ENCODE measurements at places on chromosomes 7 and 10.

GRCh38 chr10:130440971-130441370 lies 304.8 kb downstream of the GLRX3 start:
- no peak for DNase-seq

GRCh38 chr7:35818513-35818912 lies 17.7 kb downstream of the SEPTIN7 start:
- DNase-seq: peak; percentile 22

GRCh38 chr10:119849031-119849789 lies 23.4 kb downstream of the MCMBP start:
- no peak for DNase-seq

DNA sequence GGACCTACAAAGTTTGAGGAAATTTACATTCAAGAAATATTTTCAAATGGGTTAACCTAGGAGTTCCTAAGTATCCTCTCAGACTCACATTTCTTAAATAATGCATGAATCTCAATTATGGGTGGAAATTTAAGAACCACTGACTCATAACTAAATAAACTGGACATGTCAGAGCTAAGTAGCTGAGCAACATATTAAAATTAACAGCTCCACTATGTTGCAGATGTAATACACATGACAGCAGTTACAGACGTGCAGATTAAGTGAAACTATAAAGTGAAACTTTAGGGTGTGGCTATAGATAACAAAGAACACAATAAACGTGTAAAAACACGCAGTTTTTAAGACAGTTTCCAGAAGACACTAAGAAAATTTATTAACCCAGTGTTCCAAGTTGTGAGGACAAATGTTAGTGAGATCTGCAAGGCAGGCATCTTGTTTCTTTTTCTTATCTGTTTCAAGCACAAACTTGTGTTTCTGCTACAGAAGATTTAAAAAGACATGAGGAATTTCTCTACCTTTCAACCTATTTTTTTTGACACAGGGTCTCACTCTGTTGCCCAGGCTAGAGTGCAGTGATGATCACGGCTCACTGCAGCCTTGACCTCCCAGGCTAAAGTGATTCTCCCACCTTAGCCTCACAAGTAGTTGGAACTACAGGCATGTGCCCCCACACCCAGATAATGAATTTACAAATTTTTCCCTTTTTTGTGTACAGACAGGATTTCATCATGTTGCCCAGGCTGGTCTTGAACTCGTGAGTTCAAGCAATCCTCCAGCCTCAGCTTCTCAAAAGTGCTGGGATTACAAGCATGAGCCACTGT lies 25.3 kb downstream of the DNMBP start:
- DNase-seq: no peak

DNA sequence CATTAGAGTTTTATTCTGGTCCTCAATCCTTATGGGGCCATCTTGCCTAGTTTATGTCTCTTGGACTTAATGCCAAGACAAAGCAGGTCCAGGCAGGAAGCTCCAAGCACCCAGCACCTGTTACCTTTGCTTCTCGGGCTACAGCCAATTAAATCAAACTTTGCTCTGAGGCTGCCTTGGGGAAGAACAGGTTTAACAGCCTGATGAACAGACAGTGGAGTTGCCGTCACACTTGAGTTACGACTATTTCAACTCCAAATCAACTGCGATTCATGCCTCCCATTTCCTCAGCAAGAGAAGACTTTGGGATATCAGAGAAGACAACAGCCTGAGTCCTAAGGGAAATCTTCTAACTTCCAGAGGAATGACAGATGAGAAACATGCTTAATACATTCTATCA lies 62.2 kb downstream of the XPNPEP1 start:
- DNase-seq: no peak

DNA sequence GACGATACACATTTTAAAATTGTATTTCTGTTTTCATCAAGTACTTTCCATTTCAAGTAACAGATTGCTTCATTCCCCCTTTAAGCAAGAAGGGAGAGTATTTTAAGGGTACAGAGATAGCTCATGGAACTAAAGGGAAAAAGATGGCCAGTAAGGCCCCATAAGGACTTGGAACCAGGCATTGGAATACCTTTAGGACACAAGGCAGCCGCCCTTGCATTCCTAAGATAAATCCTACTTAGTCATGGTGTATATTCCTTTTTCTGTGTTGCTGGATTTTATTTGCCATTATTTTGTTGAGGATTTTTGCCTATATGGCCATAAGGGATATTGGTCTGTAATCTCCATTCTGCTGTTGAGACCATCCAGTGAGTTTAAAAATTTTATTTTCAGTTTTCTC lies 49.2 kb downstream of the BTRC start:
- DNase-seq: no peak

GRCh38 chr7:54483523-54483922 lies 58.7 kb upstream of the VSTM2A start:
- DNase-seq: no peak

DNA sequence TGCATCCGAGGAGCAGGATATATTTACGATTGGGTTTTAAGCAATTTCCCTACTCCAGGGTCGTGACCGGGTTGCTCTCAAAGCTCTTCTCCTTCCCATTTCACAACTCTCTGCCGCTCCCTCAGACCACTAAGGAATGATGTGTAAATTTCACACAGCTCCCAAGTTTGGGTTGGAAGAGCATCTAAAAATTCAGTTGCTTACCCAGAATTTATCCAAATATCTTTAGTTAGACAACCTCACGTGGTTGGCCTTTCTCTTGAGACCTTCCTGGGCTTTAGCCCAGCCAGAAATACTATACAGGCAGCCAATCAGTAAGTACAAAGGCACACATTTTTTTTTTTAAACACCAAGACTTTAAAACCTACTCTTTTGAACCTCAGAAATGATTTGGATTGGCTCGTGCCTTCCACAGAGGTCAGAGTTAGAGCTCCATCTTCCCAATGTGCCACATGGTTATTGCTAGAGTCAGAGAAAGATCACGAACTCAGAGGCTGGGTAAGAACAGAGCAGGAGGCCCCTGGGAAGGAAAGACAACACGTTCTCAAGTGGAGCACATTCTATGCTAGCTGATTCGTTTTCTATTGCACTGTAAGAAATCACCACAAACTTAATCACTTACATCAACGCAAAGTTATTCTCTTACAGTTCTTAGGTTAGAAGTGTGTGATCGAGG lies 335.4 kb upstream of the MGMT start:
- DNase-seq: no peak

DNA sequence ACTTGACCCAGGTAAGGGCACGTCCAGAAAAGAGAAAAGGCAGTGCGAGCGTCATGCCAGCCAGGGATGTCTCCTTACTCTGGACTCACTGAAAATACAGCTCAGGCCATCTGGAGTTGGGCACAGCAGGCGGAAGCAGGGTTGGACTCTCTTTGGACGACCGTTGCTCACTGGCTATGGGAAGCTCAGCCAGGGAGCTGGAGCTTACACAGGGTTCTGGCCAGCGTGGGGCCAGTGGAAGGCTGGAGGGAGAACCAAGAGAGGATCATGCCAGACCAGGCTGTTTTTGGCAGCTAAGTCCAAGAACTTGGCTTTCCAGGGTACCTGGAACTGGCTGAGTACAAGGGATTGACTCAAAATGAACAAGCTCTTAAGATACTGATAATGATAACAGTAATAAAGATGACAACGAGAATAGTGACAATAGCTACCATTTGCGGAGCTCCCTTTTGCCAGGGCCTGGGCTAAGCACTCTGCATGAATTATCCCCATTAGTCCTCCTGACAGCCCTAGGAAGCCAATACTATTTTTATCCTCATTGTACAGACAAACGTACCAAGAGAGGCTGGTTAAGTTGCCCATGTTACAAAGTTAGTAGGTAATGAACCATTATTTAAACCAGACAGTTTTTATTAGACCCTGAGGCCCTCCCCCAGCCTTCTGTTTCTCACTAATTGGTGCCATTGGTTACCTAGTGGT lies 177.6 kb downstream of the PTPN20 start:
- DNase-seq: no peak

GRCh38 chr7:36896956-36897590 lies 172.8 kb upstream of the AOAH start:
- no peak for DNase-seq

GRCh38 chr7:2541291-2542010 lies 13.9 kb downstream of the BRAT1 start:
- DNase-seq: no peak

DNA sequence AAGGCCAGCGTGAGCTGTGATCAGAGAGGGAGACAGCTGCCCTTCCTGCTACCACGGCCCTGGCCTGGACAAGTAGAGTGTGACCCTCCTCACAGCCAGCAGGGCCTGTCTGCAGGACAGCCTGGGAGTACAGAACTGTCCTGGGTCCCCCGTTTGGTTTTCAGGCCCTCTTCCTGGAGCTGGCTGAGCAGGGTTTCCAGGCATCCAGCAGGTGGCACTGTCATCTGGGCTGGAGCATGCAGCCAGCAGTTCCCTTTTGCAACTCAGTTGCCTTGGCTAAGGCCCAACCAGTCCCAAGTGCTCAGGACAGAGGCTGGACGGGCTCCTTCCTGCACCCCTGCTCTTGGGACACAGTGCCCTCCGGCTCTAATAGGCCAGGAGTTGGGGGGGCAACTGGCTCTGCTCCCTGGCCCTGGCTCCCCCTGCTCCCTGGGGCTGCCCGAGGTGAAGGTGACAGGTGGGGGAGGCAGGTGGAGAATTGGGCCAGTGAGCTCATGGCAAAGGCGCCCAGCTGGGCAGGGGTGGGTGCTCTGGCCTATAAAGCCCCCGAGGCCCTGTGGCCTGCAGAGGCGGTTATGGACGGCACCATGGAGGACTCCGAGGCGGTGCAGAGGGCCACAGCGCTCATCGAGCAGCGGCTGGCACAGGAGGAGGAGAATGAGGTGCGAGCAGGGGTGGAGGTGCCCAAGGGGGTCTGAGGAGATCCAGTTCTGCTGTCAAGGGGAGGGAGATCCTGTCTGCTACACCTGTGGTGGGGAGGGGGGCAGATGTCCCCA lies at the start of gene ANKRD2:
Gene ANKRD2 (plus strand): TSS at position 566 of the 776 bp plus-strand sequence. CDS start 10 bp downstream, at position 576.
- DNase-seq: peak; percentile 72

GRCh38 chr10:7409045-7409731 lies 1.6 kb downstream of the SFMBT2 start:
- DNase-seq: peak; percentile 72

DNA sequence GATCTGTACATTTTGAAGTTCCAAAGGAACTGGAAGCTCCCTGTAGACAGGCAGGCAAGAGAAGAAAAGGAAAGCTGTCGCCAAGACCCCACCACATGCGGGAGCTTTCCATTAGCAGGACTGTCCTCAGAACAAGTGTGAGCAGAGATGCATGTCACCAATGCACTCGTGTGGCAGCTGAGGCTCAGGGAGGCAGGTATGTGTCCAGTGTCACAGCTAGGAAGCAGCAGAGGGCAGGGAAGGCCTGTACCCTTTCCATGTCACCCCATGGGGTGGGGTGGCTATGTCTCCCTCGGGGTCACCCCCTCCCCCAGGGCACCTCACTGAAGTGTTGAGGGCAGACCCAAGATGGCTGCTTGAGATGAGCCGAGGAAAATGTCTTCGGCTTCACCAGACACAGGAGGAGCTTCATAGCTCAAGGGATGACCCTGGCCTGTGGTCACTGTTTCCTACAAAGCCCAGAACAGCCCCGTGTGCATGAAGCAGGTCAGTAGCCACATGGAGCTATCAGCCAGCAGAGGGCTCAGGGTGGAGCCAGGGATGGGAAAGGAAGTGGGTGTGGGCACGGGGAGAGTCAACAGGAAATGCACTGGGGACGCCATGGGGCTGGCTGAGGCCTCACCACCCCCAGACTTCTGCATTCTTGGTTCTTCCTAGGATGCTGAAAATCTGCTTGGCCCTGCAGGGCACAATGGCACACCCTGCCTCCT lies 96.6 kb downstream of the FAM53B start:
- DNase-seq: peak; percentile 84

GRCh38 chr10:6996431-6996830 lies 414.4 kb downstream of the SFMBT2 start:
- DNase-seq: no peak

DNA sequence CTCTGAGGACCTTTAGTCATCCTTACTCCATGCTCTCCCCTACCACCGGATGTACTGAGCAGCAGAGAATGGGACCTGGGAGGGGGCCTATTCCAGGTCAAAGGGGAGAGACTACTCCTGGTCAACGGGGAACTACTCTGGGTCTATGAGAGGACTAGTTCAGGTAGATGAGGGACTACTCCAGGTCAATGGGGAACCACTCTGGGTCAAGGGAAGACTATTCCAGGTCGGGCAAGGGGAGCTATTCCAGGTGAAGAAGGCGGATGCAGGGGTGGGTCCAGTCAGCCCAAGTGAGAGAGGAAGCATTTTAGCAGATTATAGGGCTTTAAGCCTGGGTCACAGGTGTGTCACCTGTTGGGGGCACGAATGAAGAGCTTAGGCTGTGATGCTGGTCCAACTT lies 35.4 kb downstream of the CCM2 start:
- no peak for DNase-seq

- DNase-seq: no peak
These were observed 171.3 kb upstream of the HPS1 start for GRCh38 chr10:98617906-98618520.

DNA sequence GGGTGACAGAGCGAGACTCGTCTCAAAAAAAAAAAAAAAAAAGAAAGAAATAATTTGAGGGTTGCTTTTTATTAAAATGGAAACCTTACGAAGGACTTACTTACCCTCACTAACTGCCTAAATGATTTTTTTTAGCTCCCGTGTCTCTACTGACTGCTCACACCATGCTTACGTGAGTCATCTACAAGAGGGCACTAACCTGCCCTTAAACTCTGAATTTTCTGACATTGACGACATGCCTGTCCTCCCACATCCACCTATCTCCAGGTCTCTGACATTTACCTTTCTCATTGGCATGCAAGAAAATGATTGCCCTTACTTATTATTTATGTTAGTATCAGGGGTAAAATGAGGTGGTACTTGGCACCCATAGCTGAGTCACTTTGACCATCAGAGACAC lies 1286.3 kb upstream of the AUTS2 start:
- no peak for DNase-seq

- DNase-seq: no peak
These were observed 109.4 kb upstream of the PDE1C start for GRCh38 chr7:32179567-32179966.

GRCh38 chr7:95435422-95435780 lies 573 bp upstream of the PON2 start:
- no peak for DNase-seq

- no peak for DNase-seq
These were observed 491.9 kb downstream of the PARD3 start for GRCh38 chr10:34323192-34323591.

GRCh38 chr7:30224511-30225062 lies 59.8 kb upstream of the ZNRF2 start:
- peak; percentile 10 for DNase-seq

DNA sequence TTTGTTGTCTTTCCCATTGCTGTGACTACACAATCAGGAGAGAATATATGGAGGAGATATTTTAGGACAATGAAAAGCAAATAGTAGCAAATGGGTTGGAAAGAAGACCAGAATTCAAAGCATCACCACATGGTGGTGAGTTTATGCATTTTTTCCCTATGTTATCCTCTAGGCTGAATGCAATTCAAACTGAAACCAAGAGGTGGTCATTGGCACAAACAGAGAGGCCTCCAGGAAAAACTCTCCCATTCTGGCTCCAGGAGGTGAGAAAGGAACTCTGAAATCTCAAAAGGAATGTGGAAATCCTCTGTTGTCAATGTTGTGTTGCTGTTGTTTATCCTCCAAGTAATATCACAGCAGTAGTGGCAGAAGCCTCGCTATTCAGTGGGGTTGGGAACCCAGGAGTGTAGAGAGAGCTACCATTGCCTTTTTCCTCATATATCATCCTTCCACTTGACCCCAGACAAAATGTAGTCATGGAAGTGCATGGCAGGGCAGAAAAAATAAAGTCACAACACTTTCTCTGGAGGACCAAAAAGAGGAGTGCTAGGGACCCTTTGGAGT lies 819.1 kb downstream of the GRID1 start:
- no peak for DNase-seq

GRCh38 chr10:72075376-72076115 lies 12.8 kb downstream of the SPOCK2 start:
- no peak for DNase-seq

Data from activated CD4-positive, alpha-beta T cell treated with anti-CD3 and anti-CD28 coated beads, Interleukin-2, amount 50 U/mL, for 16 hours (primary cell).